ENCODE measurements at places on chromosomes 11 and 22.

- peak; percentile 75 for DNase-seq
Observed at GRCh38 chr11:12680246-12680939, 6.2 kb downstream of the TEAD1 start.

GRCh38 chr11:111819161-111819828 is 52.1 kb downstream of the ALG9 start:
- no peak for DNase-seq

GRCh38 chr11:16418428-16419097 is 62.2 kb upstream of the SOX6 start:
- DNase-seq: no peak

- no peak for DNase-seq
Observed at GRCh38 chr11:134052395-134052987, 16.4 kb upstream of the JAM3 start.

GRCh38 chr11:27234043-27234668 is 128.9 kb downstream of the CCDC34 start:
- DNase-seq: peak; percentile 90

DNA sequence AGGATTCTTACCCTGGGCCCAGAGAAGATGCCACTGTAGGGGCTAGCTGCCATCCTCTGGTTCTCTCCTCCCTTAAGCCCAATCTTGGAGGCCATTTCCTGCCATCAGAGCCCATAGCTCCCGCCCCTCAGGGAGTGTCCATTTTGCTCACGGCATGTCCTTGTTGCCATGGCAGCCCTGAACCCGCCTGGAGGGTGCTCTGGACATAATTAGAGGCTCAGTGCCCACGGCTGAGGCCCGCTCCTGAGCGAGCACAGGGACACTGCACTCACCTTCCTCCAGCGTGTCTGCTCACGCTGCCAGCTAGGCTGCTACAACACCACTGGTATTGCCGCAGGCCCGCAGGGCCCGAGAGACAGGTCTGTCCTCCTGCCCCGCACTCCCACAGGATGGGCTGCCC is 11.1 kb upstream of the SUSD2 start:
- no peak for DNase-seq

GRCh38 chr11:75562836-75563484 is 907 bp downstream of the SERPINH1 start:
- DNase-seq: no peak

GRCh38 chr11:45031912-45032519 is 81.3 kb upstream of the TP53I11 start:
- no peak for DNase-seq

GRCh38 chr11:111559800-111560464 is 19.4 kb downstream of the LAYN start:
- no peak for DNase-seq

GRCh38 chr22:31106731-31107177 is 614 bp downstream of the SELENOM start:
- DNase-seq: no peak

GRCh38 chr11:12716816-12717215 is 42.6 kb downstream of the TEAD1 start:
- DNase-seq: no peak

DNA sequence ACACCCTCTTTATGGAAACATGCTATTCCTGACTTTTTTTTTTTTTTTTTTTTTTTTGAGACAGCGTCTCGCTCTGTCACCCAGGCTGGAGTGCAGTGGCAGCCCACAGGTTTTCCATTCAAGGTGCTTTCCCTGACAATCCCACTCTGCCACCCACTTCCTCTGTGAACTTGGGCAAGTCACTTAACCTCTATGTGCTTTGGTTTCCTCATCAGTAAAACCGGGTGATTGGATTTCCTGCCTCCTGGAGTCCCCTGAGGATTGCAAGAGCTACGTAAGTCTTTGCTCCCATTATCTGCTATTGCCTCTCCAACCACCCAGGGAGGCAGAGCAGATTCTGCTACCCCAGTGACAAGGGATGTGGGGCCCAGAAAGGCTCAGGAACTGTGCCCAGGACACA is 54.1 kb downstream of the CELSR1 start:
- no peak for DNase-seq

GRCh38 chr11:130622141-130622542 is 173.7 kb downstream of the ADAMTS15 start:
- no peak for DNase-seq

DNA sequence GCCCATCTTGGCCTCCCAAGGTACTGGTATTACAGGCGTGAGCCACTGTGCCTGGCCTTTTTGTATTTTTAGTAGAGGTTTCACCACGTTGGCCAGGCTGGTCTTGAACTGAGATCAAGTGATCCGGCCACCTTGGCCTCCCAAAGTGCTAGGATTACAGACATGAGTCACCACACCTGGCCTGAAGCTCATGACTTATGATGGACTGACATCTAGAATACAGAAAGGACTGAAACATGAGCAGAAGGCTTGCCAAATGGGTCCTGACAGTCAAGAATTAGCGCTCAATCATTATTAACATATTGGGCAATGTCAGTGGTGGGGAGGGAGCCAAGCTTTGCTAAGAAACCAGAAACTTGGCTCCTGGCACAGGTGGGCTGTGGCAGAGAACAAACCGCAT is 5.0 kb downstream of the FADS1 start:
- DNase-seq: no peak

GRCh38 chr11:111000400-111001080 is 245.0 kb upstream of the POU2AF2 start:
- DNase-seq: no peak

DNA sequence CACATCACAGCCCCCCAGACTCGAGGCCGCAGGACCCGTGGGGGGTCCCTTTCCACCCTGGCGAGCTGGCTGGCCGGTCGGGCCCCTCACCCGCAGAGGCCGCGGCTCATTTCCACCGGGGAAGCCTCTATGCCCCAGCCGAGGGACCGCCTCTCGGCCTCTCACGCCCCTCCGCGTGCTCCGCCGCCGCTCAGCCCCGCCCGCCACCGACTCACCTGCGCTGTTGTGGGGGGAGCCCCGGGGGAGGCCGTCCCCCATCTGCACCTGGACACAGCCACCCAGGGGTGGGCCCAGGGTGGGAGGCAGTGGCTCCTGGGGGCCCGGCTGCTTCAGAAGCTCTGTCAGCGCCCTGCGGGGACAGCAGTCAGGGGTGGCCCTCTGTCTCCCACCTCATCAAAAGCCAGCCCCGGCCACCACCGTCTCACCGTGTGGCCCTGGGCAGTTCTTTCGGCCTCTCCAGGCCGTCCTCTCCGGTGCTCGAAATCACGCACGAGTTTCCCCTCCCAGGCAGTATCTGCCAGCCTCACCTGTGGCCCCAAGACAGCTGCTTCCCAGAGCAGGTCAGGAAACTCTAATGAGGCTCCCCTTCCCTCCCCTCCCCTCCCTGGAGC is 3.8 kb downstream of the SHISA8 start:
- no peak for DNase-seq

- no peak for DNase-seq
Observed at GRCh38 chr11:1766719-1767398, 3.1 kb upstream of the CTSD start.

- DNase-seq: no peak
Observed at GRCh38 chr11:69274531-69275016, 19.4 kb upstream of the MYEOV start.

GRCh38 chr11:2306452-2306823 is 4.6 kb downstream of the TSPAN32 start:
- DNase-seq: no peak

DNA sequence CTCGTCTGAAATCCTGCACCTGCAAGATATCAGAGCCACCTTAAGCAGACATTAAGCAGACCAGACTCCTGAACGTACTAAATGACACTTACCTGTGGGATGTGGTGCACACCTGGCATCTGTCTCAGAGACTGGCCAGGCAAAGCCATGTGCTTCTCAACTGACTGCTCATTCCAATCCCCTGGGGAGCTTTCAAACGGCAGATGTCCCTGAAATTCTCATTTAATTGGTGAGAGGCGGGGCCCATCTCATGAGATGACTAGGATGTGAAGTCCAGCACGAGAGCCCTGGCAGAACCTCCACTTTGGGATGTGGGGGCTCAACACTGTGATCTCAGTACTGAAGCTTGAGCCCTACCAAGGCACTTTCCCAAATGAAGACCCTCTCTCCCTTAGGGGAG is 84.9 kb upstream of the HMGXB4 start:
- DNase-seq: no peak

GRCh38 chr11:46237248-46238077 is 40.0 kb upstream of the CREB3L1 start:
- no peak for DNase-seq

DNA sequence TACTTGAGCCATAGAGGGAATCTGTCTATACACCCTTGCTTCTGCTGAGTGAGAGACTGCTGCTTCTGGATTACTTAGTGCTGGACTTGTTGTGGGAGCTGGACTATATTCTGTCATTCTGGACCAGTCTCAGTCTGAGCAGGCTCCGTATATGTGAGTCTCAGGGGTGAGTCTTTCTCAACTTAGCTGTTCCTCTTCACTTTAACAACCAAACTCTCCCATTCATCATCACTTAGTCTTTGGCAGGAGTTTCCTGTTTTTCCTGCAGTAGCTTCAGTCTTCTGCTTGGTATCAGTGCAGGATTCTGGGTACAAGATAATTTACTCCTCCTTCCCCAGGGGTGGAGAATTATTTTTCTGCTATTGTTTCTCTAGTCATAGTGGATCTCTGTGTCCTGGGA is 779.5 kb downstream of the METTL15 start:
- DNase-seq: no peak

DNA sequence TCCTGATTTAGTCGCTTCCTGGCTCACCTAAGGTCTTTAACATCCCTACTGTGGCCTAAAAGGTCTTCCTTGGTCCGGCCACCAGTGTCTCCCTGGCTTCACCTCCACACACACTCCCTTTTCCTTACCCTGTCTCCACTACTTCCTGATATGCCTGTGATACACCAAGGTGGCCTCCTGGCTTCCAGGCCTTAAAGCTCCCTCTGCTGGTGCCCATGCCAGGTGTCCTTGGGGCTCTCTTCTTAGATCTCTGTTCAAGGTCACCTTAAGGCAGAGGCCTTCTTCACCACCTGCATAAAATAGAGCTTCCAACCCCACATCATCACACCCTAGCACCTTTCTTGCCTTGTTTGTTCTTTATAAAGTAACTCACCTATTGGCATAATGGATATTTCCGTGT is 787.7 kb downstream of the NTM start:
- DNase-seq: no peak

DNA sequence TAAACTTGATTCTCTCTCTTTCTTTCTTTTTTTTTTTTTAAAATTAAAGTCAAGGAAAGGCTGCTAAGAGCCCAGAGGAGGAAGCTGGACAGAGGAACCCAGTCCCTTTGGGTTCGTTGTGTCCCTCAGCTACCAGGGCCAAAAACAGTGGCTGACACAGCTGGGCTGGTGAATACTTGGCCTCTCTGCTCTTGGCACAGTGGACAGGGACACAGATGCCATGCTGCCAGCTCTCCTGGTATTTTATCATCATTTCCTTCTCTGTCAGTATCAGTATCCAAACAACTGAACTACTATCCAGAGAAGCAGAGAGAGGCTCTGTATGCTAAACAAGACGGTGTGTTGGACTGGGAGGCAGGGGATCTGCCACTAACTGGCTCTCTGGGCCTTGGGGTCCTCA is 123.7 kb upstream of the CCDC90B start:
- no peak for DNase-seq

DNA sequence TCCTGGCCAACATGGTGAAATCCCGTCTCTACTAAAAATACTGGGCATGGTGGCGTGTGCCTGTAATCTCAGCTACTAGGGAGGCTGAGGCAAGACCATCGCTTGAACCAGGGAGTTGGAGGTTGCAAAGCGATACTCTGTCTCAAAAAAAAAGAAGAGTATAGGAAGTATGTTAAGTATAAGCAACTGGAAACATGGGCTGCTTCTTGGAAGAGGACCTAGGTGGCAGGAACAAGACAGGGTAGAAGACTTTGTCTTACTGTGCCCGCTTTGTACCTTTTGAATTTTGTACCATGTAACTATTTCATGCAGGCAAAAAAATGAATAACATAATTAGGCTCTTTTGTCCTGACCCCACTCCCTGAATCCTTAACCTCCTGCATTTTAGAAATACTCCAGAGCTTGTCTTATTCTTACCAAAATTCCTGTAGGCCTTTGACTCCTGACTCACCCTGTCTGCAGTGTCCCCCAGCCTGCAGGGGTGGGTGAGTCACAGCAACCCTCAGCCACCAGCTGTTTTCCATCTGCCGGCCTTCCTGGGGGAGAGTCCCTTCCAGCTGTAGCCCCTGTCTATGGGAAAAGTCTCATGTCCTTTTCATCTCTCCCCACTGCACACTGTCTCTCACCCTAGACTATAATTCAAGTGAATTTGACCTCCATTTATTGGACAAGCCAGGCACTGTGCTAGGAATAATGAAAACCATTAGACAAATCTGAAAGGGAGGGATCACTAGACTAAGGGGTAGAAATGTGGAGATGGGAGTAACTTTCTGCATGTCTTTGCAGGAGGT is 41.8 kb downstream of the TXN2 start:
- peak; percentile 24 for DNase-seq

DNA sequence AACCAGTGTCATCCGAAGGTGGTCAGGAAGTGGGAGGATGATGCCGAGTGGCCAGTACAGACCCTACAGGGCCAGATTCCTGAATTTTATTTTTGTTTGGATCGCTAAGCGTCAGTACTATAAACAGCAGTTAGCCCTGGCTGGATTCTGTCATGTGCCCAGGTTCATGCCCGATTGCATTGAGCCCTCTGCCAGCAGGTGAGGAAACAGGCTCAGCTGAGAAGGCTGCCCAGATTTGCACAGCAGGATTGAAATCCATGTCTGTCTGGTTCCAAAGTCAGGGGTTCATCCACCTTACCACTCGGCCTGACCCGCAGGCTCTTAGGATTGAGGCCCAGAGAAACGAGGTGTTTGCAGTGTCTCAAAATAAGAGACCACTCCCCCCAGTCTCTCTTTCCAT is 9.1 kb upstream of the TBC1D22A start:
- no peak for DNase-seq

- no peak for DNase-seq
Observed at GRCh38 chr11:16778876-16779275, 40.4 kb downstream of the C11orf58 start.

- DNase-seq: no peak
Observed at GRCh38 chr11:130068986-130069658, 572 bp upstream of the APLP2 start.

DNA sequence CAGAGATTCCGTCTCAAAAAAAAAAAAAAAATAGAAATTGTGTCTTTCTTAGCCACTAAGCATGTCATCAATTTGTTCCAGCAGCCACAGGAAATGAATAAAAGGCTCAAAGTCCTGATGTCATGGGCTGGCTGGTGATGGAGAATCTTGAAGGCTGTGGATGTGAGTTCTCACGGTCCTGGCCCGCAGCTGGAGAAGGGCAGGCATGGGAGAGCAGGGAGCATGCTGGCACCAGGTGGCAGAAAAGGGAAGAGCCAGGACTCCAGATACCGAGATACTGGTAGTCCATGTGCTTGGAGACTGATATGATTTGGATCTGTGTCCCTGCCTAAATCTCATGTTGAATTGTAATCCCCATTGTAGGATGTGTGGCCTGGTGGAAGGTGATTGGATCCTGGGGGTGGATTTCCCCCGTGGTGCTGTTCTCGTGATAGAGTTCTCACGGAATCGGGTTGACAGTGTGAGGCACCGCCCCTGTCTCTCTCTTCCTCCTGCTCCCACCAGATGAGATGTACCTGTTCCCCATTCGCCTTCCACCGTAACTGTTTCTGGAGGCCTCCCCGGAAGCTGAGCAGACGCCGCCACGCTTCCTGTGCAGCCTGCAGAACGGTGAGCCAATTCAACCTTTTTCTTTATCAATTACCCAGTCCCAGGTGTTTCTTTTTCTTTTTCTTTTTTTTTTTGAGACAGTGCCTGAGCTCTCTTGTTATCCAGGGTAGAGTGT is 18.1 kb downstream of the MRGPRD start:
- DNase-seq: no peak

Data from DMS 273 treated with DMSO at 0.1 percent for 48 hours (cell line).